ENCODE measurements at places on chromosomes 11 and 22.

DNA sequence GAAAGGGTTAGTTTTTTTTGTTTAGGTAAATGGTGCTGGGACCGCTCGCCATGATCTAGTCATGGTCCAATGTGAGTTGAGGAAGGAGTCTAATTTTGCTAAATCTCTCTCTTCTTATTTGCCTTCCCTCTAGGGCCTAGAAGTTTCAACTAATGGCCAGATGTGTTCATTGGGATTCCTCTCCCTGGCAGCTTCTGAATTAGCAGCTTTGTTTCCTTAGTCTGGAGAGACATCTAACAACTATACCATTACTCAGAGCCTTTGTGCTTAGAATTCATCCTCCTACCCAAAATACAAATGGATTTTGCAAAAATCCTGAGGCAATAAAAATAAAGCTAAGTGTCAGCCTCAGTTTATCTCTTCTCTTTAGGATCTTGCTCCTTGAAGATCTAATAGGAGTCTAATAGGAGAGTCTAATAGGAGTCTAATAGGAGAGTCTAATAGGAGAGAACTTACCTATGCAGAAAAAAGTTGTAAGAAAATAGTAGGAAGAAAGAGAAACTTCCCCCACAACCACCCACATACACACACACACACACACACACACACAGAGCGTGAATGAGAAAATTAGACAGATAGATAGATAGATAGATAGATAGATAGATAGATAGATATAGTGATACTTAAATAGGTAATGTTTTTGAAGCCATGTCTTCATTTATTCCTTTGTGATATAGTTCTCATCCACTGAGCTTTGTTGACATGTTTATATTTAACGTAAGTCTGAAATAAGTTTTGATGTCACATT, 980.5 kb upstream of the CNTN5 start:
- no peak for DNase-seq

- DNase-seq, result no peak
Observed at GRCh38 chr11:113192121-113192925, 122.1 kb upstream of the TTC12 start.

- DNase-seq, result no peak
Observed at GRCh38 chr11:68504432-68505066, 44.0 kb downstream of the PPP6R3 start.

DNA sequence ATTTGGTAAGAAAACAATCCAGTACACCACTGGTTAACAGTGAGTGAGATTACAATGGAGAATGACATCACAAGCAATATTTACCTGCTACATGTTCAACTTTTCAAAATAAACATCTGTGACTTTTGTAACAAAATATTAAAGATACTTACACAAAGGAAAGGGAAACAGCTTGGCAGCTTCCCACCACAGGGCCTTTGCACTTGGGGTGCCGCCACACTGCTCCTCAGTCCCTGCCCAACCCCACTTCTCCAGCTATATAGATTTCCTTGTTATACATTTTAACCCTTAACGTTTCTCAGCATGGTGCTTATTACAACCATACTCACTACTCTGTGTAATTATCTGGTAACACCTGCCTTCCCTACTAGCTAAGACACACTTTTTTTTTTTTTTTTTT, 10.9 kb downstream of the KMT5B start:
- DNase-seq, result no peak

GRCh38 chr11:68343761-68344256, 31.4 kb downstream of the LRP5 start:
- DNase-seq, result no peak

GRCh38 chr11:86346513-86346912, 28.2 kb upstream of the CCDC81 start:
- DNase-seq, result no peak

DNA sequence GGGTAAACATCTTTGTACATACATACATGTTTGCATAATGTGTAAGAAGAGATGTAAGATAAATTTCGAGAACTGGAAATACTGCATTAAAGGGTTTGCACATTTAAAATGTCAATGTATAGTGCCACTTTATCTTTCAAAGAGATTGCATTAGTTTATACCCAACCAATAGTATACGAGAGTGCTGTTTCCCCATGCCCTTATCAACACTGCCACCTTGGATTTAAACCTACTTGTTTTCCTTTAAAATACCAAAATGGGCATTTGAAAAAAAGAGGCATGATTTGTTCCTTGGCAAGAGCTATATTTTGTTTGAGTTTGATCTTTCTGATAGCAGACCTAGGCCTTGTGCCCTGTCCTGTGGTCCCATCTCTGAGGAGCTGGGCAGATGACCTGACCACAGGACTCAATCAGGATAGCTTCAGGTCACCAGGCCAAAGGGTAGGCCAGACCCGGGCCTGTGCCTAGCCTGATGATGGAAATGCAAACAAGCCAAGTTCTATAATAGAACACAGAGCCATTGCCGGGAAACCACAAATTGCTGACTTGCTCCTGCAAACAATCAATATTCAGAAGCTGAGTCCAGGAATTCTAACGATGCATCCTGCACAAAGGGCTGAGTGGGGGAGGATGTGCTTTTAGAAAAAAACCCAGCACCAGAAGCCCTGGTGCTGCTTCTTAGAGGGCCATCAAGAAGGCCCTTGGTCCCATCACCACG, 16.9 kb upstream of the ALG8 start:
- peak; percentile 38 for DNase-seq

GRCh38 chr11:101254037-101254436, 124.4 kb upstream of the PGR start:
- DNase-seq, result no peak

All from brain (organoid and tissue), 16 donors.